ENCODE measurements at places on chromosomes 1 and 21.

GRCh38 chr1:180919183-180919700, 6.5 kb downstream of the KIAA1614 start:
- DNase-seq, result no peak

DNA sequence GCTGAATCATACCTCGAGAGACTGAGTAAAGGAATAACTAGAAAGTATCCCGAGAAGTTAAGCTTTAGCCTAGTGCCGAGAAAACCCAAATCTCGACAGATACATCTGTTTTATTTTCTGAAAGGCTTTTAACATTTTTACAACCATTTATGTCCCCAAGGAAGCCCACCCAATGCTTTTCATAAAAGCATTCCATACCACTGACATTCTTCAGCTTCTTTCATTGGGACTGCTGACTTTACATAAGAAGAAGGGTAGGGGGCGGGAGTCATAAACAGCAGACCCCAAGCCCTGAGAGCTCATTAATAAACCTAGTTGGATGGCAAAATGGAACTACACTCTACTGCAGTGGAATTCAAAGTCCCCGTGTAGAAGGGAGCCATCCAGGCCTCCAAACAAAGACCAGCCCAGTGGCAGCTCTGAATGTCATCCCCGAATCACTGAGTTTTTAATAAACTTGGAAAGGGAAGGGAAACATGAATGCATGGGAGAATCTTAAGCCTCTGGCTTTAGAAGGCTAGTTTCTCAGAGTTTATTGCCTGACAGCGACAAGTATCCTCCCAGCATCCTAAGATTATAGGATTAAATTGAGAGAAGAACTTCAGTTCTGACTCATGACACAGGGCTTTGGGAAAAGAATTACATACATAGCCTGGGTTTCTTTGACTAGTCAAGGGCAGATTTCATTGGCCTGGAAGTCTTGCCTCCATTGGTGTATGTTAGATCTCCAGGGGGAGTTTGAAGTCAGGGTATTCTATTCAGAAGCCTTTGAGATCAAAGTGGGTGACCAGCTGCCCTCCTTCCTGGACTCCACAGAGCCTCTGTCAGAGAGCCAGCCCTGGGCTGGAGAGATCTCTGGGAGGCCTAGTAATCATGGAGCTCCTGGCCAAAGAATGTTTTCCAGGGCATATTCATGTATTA, 3.7 kb downstream of the ATF3 start:
- DNase-seq, result no peak

- no peak for DNase-seq
Measured at GRCh38 chr21:40177979-40178378, 310.7 kb downstream of the PCP4 start.

- no peak for DNase-seq
Measured at GRCh38 chr1:199751506-199751905, 276.0 kb upstream of the NR5A2 start.

GRCh38 chr1:3889936-3890335, 10.1 kb downstream of the C1orf174 start:
- DNase-seq, result no peak

DNA sequence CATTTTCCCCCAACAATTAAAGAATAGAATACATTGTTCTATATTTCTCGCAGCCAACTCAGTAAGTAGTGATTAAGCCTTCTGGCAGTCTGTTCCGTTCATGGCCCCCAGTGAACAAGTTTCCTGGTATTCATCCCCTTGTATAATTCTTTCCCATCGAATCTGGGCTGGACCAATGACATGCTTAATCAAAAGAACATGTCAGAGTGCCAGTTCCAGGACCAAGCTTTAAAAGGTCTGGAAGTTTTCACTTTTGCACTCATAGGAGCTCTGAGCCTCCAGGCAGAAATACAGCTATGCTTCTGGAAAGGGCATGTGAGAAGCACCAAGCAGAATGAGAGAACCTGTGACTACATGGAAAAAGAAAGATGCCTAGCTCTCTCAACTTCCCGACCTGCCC, 22.5 kb upstream of the DPYD start:
- DNase-seq, result no peak

GRCh38 chr1:236904892-236905741, 99.1 kb downstream of the MT1HL1 start:
- DNase-seq, result no peak

DNA sequence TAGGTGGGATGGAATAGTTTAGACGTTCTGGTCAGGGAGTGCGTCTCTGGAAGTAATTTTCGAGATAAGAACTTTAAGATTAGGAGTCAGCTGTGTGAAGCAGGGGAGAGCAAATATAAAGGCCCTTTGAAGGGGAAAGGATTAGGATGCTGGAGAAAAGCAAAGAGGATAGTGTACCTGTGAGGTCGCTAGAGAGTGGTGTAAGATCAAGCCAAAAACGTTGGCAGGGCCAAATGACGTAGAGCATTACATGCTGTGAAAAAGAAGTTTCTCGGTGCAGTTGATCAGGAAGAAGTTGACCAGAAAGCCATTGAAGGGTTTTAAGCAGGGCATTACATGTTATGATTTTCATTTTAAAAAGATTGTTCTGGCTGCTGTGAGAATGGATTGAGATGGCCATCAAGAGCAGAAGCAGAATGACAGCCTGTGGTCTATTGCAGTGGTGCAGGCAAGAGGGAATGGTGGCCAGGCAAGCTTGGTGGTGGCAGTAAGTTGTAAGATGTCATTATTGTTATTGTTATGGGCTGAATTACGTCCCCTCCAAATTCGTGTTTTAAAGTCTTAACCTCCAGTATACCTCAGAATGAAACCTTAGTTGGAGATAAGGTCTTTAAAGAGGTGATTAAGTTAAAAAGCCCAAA, 113.6 kb upstream of the KIF26B start:
- no peak for DNase-seq

- DNase-seq, result no peak
Measured at GRCh38 chr1:70778056-70778762, 269.4 kb downstream of the PTGER3 start.

- DNase-seq, result no peak
Measured at GRCh38 chr1:245014247-245015029, 140.3 kb upstream of the KIF26B start.

- no peak for DNase-seq
Measured at GRCh38 chr1:61477301-61477700, 247.6 kb downstream of the TM2D1 start.

GRCh38 chr1:58745117-58745516, 38.7 kb downstream of the JUN start:
- DNase-seq, result no peak

DNA sequence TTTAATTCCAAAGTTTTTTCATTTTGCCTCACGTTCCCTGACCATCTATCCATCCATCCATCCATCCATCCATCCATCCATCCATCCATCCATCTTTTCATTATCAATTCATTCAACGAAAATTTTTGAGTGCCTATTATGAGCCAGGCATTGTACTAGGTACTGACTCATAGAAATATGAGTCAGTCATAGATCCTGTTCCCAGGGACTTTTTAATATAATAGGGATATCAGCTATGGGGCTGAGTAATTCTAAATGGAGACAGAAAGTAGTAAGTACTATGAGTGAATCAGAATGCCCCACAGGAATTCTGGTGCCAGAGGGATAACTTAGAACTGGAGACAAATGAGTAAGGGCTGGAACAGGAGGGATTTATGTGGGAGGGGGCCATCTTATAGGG, 49.8 kb upstream of the GNG12 start:
- DNase-seq, result no peak

- no peak for DNase-seq
Measured at GRCh38 chr1:45913731-45914501, 110.5 kb downstream of the MAST2 start.

DNA sequence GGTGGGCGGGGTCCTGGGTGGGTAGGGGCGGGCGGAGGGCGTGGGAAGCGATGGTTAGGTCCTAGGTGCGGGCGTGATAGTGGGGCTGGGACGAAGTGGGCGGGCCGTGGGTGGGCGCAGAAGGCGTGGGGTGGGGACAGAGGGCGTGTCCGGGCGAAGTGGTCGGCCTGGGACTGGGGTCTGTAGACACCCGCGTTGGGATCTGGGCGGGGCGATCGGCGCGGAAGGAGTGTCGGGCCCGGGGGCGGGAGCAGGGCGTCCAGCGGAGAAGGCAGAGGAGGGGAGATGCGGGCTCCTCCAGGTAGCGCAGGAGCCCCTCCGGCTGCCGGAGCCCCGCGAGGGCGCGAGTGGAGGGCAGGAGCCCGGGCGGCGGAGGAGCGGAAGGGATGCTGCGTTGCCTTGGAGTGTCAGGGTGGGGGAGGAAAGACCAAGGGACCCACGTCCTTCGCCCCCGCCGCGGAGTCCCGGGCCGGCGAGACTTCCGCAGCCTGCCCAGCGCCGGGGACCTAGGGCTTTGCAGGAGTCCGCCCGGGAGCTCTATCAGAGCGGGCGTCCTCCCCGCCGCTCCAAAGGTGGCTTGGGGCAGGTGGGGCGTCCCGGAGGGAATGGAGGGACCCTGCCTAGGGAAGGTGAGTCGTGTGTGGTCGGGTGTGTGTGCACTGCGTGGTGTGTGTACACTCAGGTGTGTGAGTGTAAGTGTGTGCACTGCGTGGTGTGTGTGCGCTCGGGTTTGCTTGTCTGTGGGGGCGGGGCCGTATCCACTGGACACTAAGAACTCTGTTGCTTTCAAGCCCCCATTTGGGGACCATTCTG, 27.0 kb upstream of the PRSS38 start:
- peak; percentile 48 for DNase-seq

DNA sequence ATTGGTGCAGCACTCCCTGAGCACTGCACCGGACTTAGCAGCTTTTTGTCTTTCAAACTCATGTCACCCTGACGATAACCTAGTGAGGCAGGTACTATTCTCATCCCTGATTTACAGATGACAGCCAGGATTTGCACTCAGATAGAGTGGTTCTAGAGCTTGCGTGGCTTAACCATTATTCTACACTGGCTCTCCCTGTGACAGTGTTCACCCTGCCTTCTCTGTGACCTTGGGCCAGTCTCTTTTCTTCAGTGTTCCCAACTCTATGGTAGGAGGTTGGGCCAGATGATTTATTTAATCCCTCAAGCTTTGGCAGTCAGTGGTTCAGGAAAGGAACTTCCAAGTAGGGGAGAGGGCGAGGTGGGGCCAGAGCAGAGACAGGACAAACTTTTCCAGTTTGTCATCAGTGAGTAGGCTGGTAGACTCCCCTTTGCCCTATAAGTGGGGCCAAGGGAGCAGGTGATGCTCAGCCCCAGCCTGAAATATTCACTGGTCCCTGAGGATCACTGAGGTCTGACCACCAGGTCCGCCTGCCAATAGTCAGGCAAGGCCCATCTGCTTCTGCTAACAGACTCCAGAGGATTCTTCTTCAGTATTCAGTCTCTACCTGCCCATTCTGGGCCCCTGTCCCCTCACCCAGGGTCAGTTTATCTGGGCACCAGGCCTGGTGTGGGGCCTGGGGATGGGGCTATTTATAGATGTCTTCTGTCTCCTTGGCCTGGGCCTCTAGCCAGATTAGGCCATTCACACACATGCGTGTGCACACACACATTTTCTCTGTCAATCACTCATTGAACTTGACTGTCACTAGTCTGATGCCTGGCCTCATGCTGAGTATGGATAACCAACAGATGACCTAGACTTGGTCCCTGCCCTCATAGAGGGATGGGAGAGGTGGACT, 8.8 kb upstream of the FABP3 start:
- DNase-seq, result no peak

DNA sequence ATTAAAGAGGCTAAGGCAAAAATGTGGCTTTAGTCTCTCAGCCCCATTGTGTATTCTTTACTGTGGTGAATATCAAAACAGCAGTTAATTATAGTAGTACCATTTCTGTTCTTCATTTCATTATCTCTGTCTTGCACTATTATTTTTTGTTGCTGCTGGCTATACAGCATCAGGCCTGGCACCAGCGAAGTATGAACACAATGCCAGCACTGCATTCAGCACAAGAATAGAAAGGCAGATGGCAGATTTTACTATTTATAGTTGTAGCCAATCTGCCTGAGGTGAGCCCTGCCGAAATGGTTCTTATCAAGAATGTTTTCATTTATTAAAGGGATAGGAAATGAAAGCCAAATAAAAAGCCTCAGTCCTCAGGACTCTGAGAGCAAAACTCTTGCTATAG, 72.1 kb downstream of the GPR52 start:
- no peak for DNase-seq

GRCh38 chr1:244598611-244599010, 54.3 kb upstream of the DESI2 start:
- no peak for DNase-seq

DNA sequence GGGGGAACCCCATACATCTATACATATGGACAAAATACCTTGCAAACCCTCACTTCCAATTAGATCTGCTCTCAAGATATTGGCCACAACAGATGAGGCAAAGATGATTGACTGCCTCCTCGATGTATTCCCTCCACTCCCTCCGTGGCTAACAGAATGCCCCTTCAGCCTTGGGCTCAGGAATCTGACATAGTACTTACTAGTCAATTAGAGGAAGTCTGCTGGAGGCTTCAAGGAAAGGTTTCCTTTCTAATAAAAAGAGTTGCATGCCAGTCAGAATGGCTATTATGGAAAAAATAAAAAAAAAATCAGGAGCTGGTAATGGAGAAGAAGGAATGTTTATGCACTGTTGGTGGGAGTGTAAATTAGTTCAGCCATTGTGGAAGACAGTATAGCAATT, 90.4 kb upstream of the VAV3 start:
- DNase-seq, result no peak

GRCh38 chr1:165034136-165034809, 322.2 kb downstream of the LMX1A start:
- DNase-seq, result no peak

- no peak for DNase-seq
Measured at GRCh38 chr1:94236630-94237290, 624 bp downstream of the ARHGAP29 start.

DNA sequence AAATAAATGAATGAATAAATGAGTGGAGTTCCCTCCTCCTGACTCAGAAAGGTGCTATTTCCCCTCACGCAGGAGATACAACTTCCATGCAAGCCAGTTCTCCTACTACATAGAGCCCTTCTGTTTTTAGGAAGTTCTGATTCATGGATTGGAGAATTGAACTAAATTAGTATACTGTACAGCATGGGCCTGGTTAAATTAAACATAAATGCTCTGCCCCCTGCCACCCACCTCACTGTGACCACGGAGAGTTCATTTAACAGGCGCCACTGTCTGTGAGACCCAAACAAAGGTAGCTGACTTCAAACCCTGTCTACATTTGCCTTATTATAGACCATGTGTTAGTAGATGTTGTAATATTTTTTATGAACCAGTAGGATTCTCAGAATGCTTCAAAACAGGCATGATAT, 9.1 kb upstream of the IRF2BP2 start:
- DNase-seq, result no peak

Data from endothelial cell (in vitro differentiated cells).